K562 (cell line): ENCODE measurements at places on chromosomes 4 and X.

DNA sequence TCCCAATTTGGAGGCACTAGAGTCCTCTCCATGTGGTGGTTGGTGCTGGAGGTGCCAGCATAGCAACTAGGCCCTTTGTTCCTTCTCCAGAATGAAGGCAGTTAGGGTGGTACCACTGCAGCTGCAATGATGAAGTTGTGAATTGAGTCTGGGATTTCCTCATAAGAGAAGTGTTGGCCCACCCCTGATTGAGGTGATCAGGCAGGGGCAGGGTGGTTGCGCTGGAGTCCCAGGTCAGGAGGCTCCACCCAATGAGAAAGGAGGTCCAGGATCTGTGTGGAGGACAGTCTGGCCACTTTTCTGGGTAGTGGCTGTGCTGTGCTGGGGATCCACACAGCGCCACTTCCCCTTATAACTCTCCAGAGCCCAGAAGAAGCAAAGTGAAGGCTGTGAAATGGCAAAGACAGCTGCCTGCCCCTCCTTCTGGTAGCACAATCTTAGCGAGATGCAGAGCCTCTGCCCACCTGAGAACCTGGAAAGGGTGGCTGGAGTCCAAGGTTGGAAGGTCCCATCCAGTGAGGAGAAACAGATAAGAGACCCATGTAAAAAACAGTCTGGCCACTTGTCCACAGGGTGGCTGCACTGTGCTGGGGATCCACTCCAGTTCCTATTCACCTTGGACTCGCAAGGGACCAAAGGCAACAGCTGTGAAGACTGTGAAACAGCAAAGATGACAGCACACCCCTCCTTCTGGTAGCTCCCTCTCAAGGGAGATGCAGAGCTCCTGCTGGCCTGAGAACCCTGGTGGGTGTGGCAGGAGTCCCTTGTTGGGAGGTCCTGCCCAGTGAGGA, 124.6 kb downstream of the RRAGB start:
- DNase-seq, result no peak

DNA sequence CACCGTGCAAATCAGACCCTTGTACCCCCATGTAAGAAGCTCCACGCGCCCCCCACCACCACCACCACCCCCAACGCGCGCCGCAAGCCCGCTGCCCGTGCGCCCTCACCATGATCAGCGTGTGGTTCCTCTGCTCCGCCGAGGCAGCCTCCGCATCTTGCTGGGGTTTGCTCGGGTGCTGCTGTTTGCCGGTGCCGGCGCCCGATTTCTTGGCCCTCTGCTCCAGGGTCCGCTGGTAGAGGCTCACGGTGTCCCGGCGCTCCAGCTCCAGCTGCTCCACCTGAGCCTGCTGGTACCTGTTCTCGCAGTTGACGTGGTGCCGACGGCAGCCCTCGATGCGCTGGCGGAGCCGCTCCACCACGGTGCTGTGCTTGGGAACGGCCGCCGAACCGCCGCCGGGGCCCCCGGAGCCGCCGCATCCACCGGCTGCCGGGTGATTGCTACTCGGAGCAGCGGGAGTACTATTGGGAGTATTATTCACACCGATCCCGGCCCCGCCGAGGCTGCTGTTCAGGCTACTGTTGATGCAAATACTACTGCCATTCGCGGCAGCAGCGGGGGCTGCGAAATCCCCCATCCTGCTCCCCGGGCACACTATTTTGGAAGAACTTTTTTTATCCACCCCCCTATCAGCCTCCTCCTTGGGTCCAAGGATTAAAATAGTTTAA, 1.1 kb downstream of the MAML3 start:
- DNase-seq, result no peak

- DNase-seq, result no peak
These were observed 37.0 kb downstream of the SPRY1 start for GRCh38 chr4:123433573-123433972.

- peak; percentile 22 for DNase-seq
These were observed 109.0 kb upstream of the ACSL4 start for GRCh38 chrX:109841869-109842579.

GRCh38 chrX:21683941-21684340, 25.8 kb upstream of the KLHL34 start:
- DNase-seq, result no peak
